CD8-positive, alpha-beta T cell (primary cell): ENCODE measurements at places on chromosomes 11 and 22. TPM values are rescaled to one million over a fixed set of nuclear protein-coding genes. Genes with fewer than 3 reads are reported as not detected.

DNA sequence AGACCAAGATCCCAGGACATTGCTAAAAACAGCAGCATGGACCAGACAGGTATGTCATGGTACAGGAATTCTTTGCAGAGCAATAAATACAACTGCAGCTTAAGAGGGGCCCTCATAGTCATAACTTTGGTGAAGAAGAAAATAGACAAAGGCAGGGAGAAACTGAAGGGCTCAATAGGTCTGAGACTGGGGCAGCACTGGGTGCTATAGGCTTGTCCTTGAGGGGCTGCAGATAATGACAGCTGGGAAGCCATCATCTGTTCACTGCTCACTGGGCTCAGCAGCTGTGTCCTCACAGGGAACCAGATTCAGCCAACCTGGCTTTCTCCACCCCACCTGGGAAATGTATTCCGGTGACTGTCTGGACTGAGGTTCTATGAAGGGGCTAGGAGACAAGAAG, 68.4 kb downstream of the ZNF280B start:
- no peak for DNase-seq

DNA sequence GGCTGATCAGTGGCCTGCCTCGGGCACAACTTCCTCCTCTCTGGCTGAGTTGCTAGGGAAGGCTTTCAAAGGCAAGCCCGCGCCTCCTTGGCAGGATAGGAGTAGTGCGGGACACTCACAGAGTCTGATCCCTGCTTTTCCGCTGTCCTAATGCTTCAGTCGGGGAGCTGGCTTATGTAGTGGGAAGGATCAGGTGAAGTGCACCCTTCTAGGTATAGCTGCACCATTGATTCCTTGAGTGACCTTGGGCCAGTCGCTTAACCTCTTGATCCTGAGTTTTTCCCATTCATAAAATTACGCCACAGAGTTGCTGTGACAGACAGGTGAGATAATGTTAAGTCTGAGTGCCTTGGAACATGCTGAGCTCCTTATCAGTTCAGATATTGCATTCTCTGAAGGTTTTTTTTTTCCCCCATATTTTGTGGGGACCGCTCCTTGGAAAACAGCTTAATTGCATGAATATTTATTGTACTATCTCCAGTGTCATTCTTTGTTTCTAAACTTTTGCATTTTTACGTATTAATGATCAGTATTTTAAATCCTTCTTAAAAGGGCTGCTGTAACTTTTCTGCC, 961 bp downstream of the IPO7 start:
- no peak for DNase-seq

DNA sequence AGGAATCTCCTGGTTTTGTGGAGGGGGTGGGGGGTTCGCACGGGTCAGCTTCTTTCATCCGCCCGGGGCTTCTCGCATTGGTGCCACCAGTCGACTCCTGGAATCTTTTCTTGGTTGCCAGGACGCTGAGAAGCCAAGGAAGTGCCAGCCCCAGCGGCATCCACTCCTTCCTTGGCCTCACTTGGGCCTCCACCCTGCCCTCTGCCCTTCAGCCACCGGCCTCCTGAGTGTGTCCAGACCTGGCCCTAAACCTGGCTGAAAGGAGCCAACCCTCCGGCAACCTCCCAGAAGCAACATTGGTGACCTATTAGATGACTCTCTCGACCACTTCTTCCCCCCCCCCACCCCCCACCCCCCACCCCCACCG, 518 bp upstream of the GALNT18 start:
- no peak for DNase-seq

DNA sequence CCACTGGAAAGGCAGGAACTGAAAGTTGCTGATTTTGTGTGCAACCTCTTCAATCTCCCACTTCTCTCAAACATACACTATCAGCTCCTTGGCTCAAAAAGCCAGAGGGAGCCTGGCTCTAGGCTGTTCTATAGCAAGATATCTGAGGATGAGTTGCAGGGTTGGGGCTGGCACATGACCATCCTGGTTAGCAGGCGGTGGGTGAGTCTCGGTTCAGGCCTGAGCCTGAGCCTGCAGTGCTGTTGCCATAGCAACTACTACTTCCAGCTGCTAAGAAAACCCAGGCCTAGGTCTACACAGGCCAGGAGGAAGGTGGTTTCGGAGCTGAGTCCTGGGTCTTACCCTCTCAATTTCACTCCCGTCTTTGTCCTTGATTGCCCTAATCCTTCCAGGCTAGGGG, 39.0 kb downstream of the CWC15 start:
- DNase-seq = no peak

GRCh38 chr11:48050304-48050703, 69.9 kb downstream of the PTPRJ start:
- DNase-seq = no peak

DNA sequence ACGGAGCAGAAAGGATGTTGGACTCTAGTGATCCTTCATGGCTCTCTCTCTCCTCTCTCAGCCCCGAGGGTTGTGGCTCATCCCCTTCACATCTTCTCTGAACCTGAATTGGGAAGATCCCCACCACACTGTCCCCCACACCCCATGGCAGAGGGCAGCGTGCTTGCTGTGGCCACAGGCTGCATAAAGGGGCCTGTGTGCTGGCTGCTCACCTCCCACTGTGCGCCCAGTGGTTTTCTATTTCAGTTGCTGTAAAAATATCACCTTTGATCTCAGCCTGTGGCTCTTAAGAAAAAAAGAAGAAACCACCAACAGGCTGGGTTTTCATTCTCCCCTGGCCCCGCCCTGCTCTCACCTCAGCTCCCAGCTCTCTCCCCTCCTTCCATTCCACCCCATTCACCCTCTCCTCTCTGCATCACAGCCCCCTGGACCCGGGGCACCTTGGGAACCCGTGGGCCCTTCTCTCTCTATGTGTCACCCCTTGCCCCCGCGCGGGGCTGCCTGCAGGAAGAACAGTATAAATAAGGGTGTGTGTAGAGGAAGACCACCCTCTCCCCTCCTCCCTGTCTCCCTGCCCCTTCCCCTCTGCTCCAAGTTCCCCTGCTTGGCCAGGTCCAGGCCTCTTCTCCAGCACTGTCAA, 25.8 kb upstream of the WNT11 start:
- DNase-seq = peak; percentile 83

- no peak for DNase-seq
Measured at GRCh38 chr11:44467931-44468330, 97.5 kb upstream of the CD82 start.

GRCh38 chr11:108593214-108593922, at the start of gene EXPH5:
Gene EXPH5, minus strand, starts transcription at chr11:108593768. Its CDS starts 232 bp downstream, at chr11:108593536.
- peak; percentile 85 for DNase-seq

- DNase-seq = no peak
Measured at GRCh38 chr11:19441288-19441687, 200.5 kb upstream of the E2F8 start.

- DNase-seq = no peak
Measured at GRCh38 chr11:73216465-73216864, 1.6 kb upstream of the P2RY2 start.

RBM4B gene
- 5.4 TPM for total RNA-seq

APOA5 gene
- not detected for total RNA-seq
